ENCODE measurements at places on chromosomes 7 and 10.

DNA sequence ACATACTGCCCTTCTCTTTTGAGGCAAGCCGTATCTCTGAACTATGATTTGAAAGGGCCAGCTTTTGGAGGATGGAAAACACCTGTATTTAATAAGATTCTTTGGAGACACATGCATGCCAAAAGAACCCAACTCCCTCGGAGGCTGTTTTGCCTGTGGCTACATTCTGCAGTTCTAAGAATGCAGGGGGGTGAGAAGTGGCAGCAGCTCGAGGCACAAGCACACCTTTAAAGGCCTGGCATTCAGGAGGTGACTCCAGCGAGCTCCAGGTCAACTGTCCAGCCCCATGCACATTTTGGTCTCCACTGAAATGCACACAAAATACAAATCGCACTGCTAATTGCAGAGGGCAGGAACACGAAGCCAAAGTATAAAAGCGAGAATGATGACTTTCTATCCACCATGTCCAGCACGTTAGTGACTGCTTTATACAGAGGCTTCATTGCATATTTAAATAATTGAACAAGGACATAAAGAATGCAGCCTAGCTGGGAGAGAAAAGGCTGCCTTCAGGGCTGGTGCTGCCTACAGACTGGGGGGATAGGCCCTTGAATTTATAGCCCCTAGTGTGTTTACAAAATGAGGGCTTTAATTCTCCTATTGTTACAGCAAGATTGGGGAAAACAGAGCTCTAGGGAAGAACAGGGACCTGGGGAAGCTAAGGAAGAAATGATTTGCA is 359.3 kb downstream of the PLXNA4 start:
- no peak overlapping the region for H3K27ac ChIP-seq
- no peak for DNase-seq
- no peak overlapping the region for H3K4me3 ChIP-seq
- no peaks in the 10 kb centered on the region for H3K4me1 ChIP-seq
- H3K36me3 ChIP-seq, result no peaks in the 10 kb centered on the region

DNA sequence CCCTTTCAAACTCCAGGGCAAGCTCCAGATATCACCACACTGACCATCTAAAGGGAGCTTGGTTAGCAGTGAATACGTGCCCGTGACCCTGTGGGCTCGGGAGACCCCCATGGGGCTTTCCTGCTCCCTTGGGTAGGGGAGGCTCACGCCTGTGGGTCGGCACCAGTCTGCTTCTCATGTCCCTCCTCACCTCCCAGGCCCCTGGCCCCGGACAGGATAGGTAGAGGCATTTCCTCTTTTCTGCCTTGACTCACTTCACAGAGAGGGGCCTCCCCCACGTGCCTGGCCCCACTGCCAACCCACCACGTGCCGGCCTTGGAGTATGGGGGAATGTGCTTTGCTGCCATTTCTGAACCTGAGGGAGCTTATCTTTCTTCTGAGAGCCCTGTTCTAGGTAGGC is 131.3 kb upstream of the FAM20C start:
- H3K4me3 ChIP-seq, result no peak overlapping the region
- H3K27me3 ChIP-seq, result no peaks in the 10 kb centered on the region
- H3K27ac ChIP-seq, result no peak overlapping the region

- H3K27ac ChIP-seq, result no peak overlapping the region
- no peaks in the 10 kb centered on the region for H3K27me3 ChIP-seq
- no peaks in the 10 kb centered on the region for H3K36me3 ChIP-seq
- H3K4me1 ChIP-seq, result no peaks in the 10 kb centered on the region
- DNase-seq, result no peak
Measured at GRCh38 chr10:78516756-78517155, 483.1 kb downstream of the RPS24 start.

GRCh38 chr7:64636386-64636785 is 29.5 kb upstream of the ZNF107 start:
- no peak overlapping the region for H3K4me3 ChIP-seq
- DNase-seq, result no peak
- peaks cover 8% of the 10 kb centered on the region for H3K4me1 ChIP-seq
- H3K27me3 ChIP-seq, result no peaks in the 10 kb centered on the region

DNA sequence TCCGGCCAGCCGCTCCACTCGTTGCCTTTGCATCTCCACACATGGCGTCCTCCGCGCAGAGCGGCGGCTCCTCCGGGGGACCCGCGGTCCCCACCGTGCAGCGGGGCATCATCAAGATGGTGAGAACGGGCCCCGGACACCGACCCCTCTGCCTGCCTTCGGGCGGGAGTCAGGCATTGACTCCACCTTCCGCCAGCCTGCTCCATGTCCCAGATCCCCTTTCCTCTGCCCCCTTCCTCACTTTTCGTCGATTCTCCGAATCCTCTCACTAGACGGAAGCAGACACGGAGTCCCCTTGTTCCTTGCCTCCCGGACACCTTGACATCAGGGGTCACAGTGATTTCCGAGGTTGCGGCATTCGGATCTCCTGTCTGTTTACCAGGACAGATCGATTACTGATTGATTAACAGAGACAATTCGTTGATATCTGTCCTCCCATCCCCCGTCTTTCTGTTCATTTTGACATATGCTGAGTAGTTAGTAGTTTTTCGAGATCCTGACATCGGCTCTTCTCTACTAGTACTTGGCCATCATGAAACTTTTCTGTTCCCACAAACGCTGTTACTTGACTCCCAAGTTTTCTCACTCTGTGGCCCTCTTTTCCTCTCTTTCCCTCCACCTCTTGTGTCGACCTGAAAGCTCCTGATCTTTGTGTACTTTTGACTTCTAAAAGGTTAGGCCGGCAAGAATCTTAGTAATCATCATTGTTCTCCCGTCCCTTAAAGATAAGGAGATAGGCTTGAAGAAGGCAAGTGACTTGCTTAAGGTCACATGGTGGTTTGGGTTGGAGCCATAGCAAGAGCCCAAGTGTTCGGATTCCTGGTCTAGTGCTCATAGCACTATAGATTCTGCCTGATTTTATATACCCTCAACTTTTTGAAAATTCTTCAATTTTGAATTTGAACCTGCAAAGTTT is 597 bp downstream of the SND1 start:
- H3K27ac ChIP-seq, result peak overlapping the region; percentile 99
- H3K4me3 ChIP-seq, result peak overlapping the region; percentile 95
- DNase-seq, result no peak

DNA sequence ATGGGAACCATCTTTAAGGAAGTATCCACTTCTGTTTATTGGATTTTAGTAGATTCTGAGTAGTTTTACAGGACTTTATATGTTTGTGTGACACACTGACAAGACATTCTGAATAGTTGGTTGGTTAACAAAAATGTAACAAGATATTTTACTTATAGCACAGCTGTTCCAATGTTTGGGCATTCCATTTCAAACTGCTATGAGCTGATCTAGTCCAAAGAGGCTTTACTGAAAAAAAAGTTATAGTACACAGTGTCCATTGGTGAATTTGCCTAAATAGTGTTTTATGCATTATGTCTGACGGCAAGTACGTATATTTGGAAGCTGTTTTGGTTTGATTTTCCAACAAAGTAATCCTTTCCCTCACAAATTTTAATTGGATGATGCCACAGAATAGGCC is 99.1 kb downstream of the SAMD9 start:
- H3K4me1 ChIP-seq, result no peaks in the 10 kb centered on the region
- no peaks in the 10 kb centered on the region for H3K36me3 ChIP-seq
- no peak overlapping the region for H3K27ac ChIP-seq
- no peaks in the 10 kb centered on the region for H3K27me3 ChIP-seq
- no peak overlapping the region for H3K4me3 ChIP-seq

DNA sequence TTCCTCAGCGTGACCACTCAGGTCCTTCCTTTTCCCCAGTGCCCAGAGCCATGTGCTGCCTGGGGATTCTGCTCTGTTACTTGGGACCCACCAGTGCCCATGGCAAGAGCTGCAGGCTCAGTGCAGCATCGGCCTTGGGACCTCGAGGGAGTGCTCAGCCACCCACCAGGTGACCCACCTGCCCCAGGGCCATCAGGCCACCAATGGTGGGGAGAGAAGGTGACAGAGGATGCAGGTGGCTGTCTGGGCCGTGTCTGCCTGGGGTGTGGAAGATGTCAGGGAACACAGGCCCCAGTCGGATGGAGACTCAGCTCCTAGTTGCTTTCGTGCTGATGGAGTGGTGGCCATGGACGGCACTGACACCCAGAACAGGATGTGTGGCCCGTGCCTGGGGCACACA is 104.7 kb upstream of the FAM20C start:
- H3K4me3 ChIP-seq, result no peak overlapping the region
- no peak overlapping the region for H3K27ac ChIP-seq
- H3K36me3 ChIP-seq, result no peaks in the 10 kb centered on the region
- no peak for DNase-seq
- no peaks in the 10 kb centered on the region for H3K27me3 ChIP-seq

DNA sequence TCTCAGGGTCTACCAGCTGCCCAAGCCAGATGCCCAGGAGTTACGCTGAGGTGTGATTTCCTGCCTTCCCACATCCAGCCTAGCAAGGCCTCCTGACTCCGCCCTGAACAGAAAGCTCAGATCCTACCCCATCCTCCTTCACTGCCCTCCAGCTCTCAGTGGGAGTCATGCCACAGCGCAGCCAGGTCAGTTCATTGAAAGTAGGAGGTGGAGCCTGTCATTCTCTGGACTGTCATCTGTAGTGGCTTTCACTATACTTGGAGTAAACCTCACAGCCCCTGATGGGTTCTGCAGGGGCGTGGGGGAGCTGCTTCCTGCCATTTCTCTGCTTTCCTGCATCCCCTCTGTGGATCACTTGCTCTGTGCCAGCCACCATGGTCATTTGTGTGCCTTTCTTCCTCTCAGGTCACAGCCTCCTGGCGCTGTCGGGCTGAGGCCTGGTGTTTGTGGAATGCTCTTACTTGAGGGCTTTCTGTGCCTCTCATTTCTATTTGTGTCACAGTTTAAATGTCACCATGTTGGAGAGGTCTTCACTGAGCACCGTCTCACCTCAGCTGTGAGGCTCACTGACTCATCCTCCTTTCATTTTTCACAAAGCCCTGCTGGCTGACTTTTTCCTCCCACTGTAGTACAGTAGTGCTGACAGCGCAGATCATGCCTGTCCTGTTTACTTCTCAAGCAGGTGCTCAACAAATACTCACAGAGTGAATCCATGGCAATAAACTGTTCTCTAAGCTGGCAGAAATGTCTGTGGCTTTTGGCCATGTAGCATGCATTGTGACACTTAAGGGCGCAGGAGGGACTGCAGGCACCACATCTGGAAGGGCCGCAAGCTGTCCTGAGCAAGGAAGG is 61.0 kb upstream of the TMEM248 start:
- no peaks in the 10 kb centered on the region for H3K4me1 ChIP-seq
- no peak overlapping the region for H3K27ac ChIP-seq
- DNase-seq, result peak; percentile 63
- no peak overlapping the region for H3K4me3 ChIP-seq
- no peaks in the 10 kb centered on the region for H3K36me3 ChIP-seq

GRCh38 chr10:112335868-112336265 is 38.0 kb upstream of the ACSL5 start:
- no peaks in the 10 kb centered on the region for H3K4me1 ChIP-seq
- DNase-seq, result no peak
- H3K4me3 ChIP-seq, result no peak overlapping the region
- no peak overlapping the region for H3K27ac ChIP-seq
- H3K36me3 ChIP-seq, result no peaks in the 10 kb centered on the region

- no peaks in the 10 kb centered on the region for H3K4me1 ChIP-seq
- H3K27me3 ChIP-seq, result no peaks in the 10 kb centered on the region
- H3K4me3 ChIP-seq, result no peak overlapping the region
- H3K27ac ChIP-seq, result no peak overlapping the region
- no peaks in the 10 kb centered on the region for H3K36me3 ChIP-seq
Measured at GRCh38 chr7:41491883-41492471, 210.9 kb downstream of the INHBA start.

DNA sequence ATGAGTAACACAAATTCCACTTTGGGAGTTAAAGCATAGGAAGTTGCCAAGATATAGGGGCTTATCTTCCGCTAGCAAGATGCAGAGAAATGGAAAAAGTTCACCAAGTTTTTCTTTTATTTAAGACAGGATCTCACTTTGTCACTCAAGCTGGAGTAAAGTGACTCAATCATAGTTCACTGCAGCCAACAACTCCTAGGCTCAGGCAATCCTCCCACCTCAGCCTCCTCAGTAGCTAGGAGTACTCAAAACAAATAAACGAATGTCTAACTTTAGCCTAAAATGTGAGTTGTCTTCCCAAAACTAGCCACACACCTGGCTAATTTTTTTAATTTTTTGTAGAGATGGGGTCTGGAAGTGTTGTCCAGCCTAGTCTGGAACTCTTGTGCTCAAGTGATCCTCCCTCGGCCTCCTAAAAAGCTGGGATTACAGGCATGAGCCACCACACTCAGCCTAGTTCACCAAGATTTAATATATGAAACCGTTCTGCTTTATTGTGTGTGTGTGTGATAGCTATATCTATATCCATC is 9.9 kb downstream of the VIM start:
- H3K4me1 ChIP-seq, result peaks cover 11% of the 10 kb centered on the region
- H3K36me3 ChIP-seq, result no peaks in the 10 kb centered on the region
- H3K4me3 ChIP-seq, result no peak overlapping the region

GRCh38 chr10:71752391-71753090 is 20.8 kb downstream of the VSIR start:
- H3K4me1 ChIP-seq, result peaks cover 20% of the 10 kb centered on the region
- no peaks in the 10 kb centered on the region for H3K27me3 ChIP-seq
- DNase-seq, result no peak
- H3K4me3 ChIP-seq, result no peak overlapping the region
- H3K36me3 ChIP-seq, result no peaks in the 10 kb centered on the region
- peak overlapping the region; percentile 25 for H3K27ac ChIP-seq

All from breast epithelium (tissue), 4 donors.